ENCODE measurements at places on chromosomes 5 and 9.

- DNase-seq = no peak
Measured at GRCh38 chr5:139757727-139758509, 37.7 kb upstream of the PSD2 start.

GRCh38 chr5:139077899-139078298, 120.3 kb downstream of the SIL1 start:
- no peak for DNase-seq

GRCh38 chr5:43376496-43377140, 35.6 kb downstream of the CCL28 start:
- no peak for DNase-seq

GRCh38 chr9:136332482-136332983, 5.2 kb downstream of the GPSM1 start:
- DNase-seq = no peak

DNA sequence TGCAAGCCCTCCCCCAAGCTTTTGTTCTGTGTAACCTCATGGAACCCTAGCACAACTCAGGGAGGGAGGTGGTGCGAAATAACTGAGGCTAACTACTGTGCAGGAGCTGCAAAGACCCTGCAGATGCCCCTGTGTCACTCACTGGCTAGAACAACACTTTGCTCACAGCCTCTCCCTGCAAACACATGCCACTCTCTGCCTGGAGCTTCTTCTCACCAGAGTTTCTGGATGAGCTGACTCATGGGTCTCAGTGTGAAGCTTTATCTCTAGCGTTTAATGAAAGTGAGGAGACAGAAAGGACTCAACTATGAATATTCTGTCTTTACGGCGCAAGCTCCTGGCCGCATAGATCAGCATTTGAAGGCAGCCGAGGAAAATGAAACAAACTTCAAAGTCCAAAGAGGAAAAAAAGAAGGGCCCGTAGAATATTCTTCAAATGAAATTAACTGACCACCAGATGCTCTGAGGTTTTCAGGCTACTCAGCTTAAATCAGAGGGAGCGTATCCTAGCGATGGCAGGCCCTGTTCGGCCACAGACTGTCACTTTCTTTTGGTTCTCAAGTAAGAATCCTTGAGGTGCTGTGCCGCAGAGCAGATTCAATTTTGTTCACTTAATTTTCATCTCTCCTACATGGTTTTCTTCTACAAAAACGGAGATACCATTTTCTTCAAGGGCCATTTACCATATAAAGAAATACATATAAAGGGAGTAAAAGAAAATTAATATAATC, 77.7 kb upstream of the TAS2R1 start:
- DNase-seq = no peak

- DNase-seq = peak; percentile 31
Measured at GRCh38 chr9:17005056-17005823, 129.6 kb upstream of the CNTLN start.

DNA sequence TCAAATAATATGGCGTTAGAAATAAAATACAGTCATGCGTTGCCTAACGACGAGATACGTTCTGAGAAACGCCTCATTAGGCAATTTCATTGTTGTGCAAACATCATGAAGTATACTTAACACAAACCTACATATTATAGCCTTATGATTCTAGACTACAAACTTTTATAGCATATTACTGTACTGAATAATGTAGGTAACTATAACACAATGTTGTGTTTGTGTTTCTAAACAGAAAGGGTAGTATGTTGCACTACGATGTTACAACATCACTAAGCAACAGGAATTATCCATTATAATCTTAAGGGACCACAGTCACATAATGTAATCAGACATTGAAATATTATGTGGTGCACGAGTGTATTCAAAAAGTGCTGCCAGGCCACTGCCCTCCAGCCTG, 3.0 kb upstream of the SMC2 start:
- peak; percentile 35 for DNase-seq

DNA sequence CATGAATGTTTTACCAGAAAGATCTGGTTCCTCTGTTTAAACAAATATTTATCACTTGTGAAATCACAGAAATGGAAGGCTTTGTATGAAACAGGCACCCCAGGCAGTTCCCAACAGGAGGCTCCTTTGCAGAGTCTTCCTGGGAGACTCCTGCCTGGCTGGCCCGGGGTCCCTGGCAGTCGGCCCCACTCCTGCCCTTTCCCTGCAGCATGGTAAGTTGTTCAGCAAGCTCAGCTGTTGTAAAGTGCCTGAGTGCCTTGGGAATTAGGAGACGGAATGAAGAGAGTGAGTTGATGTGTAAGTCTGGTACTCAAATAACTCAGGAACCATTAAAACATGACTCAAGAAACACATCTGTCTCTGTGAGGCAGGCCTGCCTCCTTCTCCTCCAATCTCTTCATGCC, 17.5 kb upstream of the LHFPL2 start:
- no peak for DNase-seq

- no peak for DNase-seq
Measured at GRCh38 chr5:156794687-156795086, 55.4 kb upstream of the PPP1R2B start.

- no peak for DNase-seq
Measured at GRCh38 chr9:4555236-4555635, 65.0 kb downstream of the SLC1A1 start.

DNA sequence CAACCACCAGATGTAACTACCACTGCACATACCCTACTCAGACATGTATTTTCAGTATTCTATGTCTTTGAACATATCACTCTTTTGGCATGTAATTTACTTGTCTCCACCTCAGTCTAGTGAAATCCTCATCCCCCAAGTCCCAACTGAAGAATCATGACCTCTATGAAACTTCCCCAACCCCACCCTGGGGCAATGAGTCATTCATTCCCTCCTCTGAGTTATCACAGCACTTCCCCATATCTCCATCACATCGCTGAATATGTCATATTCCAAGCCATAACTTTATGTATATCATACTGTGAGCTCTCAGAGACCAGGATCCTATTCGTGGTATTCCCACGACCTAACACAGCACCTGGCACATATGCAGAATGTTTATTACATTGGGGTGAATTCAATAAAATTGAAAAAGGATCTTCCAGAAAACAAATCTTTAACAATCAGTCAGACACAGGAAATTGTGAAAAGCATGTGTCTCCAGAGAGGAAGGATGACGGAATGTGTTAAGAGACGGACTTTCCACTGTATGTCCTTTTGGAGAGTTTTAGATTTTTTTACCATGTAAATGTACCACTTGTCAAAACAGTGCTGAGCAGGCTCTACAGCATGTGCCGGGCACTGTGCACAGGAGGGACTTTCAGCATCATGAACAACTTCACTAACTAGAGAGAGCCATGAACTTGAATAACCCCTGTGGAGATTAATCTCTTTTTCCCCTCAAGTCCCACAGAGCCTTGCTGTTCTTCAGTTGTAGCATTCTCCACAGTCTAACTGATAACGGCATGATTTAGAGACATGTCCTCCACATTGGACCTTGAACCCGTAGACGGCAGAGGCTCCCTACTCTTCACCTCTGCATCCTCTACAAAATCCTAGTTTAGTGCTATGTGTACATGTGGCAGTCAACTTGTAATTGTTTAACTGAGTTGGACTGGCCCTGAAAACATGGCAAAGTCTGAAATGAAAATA, 213.5 kb downstream of the GLIS3 start:
- no peak for DNase-seq

- no peak for DNase-seq
Measured at GRCh38 chr5:110096419-110096818, 406.7 kb downstream of the MAN2A1 start.

DNA sequence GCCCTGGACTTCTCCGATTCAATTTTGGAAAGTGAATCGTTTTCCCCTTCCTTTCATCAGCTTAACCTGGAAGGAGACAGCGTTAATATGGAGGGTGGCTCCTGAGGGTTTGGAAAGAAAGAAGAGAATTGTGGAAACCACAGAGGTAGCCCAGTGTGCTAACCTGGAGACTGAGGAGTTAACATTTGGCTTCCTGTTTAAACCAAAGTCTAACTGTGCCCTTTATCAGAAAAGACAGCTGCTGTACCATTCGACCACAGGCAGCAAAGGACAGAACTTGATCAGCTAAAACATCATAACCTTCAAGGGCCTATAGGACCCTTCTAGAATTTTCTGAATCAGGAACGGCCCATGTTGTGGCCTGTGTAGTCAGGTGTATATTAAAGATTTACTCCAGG, 735 bp downstream of the IDNK start:
- DNase-seq = peak; percentile 7

- DNase-seq = no peak
Measured at GRCh38 chr9:34990908-34991606, 1.5 kb downstream of the DNAJB5 start.

GRCh38 chr9:20335668-20336332, 286.5 kb downstream of the MLLT3 start:
- no peak for DNase-seq

DNA sequence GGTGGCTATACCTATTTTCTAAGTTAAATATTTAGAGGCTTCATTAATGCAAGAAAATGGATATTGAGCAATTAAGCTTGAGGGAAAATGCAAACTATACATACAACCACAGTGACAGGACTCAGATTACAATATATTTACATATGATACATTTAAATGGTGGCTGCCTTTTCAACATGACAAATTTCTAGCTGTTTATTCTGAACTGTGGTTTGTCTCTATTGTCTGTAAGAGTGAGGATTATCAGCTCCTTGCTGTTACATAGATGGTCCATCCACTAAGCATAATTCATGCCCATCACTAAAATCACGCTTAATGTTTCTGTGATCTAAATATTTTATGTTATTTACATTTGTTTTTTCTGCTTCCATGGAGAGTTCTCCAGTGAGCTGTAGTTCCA, 81.1 kb upstream of the SGCD start:
- DNase-seq = no peak

DNA sequence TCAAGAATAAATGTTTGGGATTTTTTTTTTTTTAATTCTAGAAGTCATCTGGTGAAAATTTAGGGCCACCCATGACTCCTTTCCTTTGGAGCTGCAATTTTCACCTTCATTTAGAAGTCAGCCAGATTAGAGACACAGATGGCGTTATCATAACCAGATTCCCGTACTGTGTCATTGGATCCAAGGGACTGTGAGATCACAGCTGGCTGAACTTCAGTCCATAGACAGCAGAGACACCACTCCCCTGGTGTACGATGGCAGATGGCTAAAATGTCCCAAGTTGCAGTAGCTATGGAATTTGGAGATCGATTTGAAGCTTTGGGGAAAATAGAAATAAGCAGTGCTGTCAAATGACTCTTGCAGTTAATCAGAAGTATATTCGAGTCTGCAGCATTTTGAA, 216.3 kb downstream of the RFK start:
- DNase-seq = no peak

- no peak for DNase-seq
Measured at GRCh38 chr5:34057118-34057517, 14.1 kb upstream of the C1QTNF3 start.

DNA sequence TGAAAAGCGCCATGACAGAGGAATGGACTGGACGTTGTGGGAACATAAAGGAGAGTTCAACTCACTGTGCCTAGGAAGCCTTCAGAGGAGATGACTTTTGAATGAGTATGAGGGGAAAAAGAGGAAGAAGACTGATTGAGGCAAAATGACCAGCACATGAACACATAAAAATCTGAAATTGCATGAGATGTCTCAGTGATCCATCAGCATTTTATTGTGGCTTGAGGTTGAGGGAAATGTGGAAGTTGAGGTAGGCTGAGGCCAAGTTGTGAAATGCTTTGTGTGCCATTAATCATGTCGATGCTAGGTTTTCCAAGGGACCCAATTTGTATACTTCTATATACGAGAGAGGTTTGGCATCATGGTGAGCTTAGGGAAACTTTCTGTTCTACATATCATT, 140.9 kb upstream of the TLX3 start:
- DNase-seq = no peak

- DNase-seq = no peak
Measured at GRCh38 chr5:111953351-111954127, 196.5 kb upstream of the NREP start.

GRCh38 chr9:123658792-123659191, 271.1 kb downstream of the DENND1A start:
- DNase-seq = no peak

DNA sequence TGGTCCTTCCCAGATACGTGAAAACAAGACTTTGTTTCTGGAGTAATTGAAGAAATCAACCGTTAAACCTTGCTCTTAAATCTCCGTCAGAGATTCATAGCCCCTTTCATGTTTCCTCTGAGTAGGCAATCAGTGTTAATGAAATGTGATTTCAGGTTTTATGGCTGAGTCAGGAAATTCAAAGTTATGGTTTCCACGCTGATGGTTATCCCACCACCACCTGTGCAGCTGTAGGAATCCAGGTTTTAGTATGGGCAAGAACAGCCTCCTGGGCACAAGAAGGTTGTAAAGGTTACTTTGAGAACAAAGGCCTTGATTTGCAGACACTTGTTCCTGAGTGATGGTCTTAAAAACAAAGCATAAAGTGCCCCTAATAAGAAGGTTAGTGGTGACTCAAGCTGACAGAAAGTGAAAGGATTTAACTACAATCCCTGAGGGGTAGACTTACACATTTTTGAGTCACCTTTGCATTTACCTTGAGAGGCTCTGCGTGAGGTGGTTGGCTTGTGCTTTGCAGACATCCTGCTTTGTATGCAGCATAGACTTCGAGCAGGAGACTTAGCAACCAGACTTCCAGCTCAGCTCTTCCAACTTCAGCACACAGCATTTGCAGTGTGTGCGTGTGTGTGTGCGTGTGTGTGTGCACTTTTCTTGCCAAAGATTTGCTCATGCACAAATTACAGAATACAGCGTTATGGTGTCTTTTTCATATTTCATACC, 159.6 kb downstream of the TLE4 start:
- no peak for DNase-seq

DNA sequence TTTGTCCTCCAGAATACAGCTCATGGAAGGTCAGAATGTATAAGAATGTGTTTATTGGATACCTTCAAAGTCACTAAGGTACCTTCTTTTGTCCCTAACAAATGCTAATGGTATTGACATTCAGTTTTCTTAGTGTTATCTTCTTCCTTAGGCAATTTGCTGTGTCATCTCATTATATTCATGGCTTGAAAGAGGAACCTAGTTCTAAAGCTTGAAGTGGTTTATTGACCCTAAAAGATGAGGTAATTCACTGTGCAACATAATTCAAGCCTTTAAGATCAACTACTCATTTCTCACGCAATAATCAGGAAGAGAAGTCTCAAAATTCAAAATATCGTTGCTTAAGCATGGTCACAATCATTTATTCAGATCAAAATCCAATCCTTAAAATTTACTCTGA, 342.7 kb upstream of the RIOK2 start:
- DNase-seq = no peak

GRCh38 chr9:114405294-114406034, 17.7 kb upstream of the AKNA start:
- peak; percentile 39 for DNase-seq

DNA sequence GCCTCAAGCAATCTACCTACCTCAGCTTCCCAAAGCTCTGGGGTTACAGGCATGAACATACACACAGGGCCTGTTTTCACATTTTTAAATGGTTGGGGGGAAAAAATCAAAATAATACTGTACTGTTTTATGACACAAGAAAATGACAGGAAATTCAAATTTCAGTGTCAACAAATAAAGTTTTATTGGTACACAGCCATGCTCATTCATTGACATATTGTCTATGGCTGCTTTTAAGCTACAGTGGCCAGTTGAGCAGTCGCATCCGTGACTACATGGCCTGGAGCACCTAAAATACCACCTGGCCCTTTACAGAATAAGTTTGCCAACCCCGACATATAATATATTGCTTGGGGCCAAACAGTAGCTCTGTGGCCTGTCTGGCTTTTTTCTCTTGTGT, 56.4 kb upstream of the GGTA1 start:
- no peak for DNase-seq
